Stimulated activated CD4-positive, alpha-beta T cell treated with anti-CD3 and anti-CD28 coated beads, Interleukin-4, amount 100 ng/mL, for 4 hours (primary cell): ENCODE measurements at places on chromosomes 5 and 9.

DNA sequence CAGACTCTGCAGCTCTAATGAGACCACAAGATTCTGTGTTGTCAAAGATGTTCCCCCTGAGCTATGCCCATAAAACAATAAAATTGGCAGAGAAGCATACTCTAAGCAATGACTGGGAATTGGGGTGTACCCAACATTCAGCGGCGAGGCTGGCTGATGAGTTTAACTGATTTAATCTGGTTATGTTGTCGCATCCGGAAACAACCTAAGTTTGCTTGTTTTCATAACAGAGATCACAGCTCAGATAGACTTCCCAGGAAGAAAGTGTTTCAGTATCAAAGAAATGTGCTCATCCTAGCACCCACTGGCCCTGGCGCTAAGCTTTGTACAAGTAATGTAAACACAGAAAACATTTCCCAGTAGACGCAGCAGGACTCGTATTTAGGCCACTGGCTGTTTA is 7.4 kb downstream of the SEMA5A start:
- no peak for DNase-seq

GRCh38 chr5:143220748-143221251 is 182.7 kb downstream of the NR3C1 start:
- DNase-seq = no peak

- DNase-seq = no peak
Observed at GRCh38 chr9:123649909-123650308, 280.0 kb downstream of the DENND1A start.

GRCh38 chr5:170648541-170648940 is 135.0 kb upstream of the GABRP start:
- DNase-seq = no peak

DNA sequence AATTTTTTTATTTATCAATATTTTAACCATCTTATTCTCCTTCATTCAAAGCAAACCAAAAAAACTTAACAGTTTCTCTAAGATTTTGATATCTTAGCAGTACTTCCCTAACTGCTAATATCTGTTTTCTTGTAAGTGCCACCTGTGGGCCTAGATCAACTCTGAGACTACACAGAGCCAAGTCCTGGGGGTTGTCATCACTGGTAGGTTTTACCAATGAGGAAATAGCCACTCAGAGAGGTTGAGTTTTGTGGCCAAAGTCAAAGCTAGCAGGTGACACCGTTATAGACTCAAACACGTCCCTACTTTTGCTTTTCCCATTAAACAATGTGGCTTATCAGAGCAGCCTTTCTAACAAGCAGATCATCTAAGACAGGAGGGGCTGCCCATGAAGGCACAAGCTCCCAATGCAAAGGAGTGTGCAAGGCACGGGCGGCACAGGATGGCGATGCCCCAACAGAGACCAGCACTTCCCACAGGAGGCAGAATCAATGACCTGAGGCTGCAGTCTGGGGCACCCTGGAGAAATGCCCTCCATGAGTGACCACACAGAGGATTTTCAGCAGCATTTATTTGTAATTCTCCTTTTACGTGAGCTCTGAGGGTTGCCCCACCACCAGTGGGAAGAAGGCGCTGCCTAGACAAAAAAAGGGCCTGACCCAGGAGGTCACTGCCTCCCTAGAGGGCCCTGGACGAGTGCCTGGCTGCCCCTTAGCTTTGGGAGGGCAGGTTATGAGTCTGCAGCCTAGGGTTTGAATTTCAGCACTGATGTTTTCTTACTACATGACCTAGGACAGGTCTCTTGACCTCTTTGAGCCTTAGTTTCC is 7.4 kb downstream of the TBC1D2 start:
- DNase-seq = no peak

DNA sequence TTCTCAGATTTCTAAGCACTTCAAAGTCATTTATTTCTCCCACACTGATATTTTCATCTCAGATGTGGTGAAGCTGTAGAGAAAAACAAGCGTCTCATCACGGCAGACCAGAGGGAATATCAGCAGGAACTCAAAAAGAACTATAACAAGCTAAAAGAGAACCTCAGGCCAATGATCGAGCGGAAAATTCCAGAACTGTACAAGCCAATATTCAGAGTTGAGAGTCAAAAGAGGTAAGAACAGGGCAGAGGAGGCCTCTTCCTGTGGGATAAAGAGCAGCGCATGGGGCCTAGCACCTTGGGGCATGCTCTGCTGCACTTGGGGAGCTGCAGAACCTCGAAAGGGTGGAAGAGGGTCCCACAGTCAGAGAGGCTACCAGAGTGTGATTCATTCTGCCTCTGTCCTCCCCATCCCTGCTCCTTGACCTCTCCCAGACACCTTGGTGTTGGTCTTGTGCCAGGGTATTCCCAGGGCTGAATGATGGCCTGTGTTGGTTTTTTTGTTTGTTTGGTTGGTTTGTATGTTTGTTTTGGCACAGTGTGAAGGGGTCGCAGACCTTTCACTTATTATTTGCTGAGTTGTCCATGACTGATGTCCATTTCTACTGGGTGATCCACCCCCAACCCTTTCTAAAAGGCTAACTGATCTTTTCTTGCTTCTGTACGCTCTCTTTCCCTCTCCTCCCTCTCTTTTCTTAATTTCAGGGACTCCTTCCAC is 248.9 kb downstream of the DOCK8 start:
- DNase-seq = no peak
